Stimulated activated CD8-positive, alpha-beta memory T cell treated with anti-CD3 and anti-CD28 coated beads, Interleukin-4, amount 100 ng/mL, for 1 hour (primary cell): ENCODE measurements at places on chromosomes 12 and 14.

GRCh38 chr12:124020514-124020949 lies 47.5 kb downstream of the ZNF664 start:
- no peak for DNase-seq

GRCh38 chr12:121079736-121080272 lies 40.8 kb upstream of the OASL start:
- no peak for DNase-seq

- DNase-seq, result no peak
Observed at GRCh38 chr14:102058961-102059360, 27.9 kb downstream of the HSP90AA1 start.

DNA sequence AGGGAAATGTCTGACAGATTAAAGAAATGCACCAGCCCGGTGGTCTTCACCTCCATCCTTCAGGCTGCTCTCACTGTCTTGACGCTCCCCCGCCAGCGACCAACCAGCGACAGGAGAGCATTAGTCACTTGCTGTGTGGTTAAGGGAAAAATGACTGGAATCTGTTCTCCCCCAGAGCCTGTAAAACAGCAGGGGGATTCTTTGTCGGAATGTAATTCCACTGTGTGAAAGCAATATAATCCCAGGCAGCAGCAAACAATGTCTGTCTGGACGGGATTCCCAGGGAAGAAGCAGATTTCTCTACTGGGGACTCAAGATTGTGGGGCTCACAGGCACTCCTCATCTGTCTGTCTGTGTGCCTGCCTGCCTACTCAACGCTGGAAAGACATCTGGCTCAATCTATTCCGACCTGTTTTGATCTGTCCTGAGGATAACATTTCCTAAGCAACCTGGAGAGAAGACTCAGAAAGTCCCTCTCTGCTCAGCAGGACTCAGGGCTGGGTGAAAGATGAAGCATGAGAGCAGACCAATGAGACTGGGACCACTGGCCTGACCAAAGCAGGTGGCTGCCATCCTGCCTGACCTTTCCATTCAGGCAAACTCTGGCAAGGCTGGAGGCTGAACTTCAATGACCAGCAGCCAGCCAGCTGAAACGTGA lies 54.6 kb downstream of the NUAK1 start:
- DNase-seq, result no peak

- DNase-seq, result no peak
Observed at GRCh38 chr12:75944905-75945432, 86.6 kb downstream of the PHLDA1 start.

- DNase-seq, result no peak
Observed at GRCh38 chr12:82963956-82964355, 277.2 kb downstream of the TMTC2 start.

DNA sequence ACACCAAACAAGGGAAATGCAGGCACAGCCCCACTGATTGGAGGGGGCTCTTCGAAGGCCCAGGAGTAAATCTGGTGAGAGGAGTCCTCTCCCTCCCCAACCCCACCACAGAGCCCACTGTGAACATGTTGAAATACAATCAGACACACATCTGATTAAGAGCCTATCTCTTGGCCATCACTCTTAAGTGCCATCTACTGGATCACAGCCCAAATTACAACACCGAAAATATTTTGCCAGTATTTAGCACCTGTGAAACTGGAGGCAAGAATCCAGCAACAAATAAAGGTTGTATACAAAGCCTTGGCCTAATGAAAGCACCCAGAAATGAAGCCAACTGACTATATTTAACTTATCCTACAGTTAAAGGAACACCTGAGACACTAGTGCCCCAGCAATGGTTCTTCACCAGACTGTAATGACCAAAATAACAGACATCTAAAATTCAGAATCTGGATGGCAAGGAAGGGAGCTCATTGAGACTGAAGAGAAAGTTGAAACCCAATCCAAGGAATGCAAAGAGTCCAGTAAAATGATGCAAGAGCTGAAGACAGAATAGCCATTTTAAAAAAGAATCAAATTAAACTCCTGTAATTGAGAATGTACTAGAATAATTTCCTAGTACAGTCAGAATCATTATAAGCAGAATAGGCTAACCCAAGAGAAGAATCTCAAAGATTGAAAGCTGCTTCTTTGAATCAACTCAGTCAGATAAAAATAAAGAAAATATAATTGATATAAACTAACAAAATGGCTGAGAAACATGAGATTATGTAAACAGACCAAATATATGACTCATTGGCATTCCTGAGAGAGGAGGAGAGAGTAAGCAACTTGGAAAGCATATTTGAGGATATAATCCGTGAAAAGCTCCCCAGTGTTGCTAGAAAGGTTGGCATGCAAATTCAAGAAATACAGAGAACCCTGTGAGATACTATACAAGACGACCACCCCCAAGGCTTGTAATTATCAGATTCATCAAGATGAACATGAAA lies 1117.0 kb downstream of the FLRT2 start:
- DNase-seq, result no peak

- no peak for DNase-seq
Observed at GRCh38 chr12:91276509-91276908, 93.9 kb upstream of the DCN start.

DNA sequence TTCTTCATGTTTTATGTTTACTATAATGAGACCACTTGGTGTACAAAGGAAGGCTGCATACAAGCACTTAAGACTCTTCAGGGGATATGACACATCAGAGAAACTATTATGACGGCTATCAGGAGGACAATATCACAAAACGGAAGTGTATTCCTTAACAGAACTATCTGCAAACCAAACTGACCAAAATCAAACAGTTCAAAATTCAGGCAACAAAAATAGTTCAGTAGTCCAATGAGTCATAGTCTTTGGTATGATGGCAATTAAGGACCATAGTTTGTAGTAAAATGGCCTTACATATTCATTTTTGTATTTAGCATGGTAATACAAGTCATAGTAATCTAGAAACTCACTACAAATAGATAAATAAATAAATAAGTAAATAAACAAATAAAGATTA lies 1638.7 kb upstream of the SEL1L start:
- no peak for DNase-seq

DNA sequence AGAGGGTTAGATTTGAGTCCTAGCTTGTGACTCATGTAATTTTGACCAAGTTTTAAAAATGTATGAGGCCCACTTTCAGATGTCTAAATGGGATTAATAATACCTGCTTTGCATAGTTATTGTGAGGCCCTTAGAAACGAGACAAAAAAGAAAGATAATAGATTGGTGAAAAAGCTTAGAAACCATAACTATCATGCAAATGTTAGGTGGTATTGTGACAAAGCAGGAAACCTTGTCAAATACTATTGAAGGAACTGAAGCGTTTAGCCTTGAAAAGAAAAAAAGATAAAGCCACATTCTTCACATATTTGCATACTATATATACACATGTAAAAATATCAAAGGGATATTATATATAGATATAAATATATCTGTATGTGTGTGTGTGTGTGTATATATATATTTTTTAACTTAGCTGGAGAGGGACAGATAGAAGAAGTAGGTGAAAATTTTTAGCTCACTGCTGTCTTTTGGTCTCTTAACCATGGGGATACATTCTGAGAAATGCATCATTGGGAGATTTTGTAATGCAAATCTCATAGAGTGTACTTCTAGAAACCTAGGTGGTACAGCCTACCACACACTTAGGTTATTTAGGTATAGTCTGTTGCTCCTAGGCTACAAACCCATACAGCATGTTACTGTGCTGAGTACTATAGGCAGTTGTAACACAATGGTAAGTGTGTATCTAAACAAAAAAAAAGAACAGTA lies 270.3 kb downstream of the CCDC91 start:
- DNase-seq, result no peak

GRCh38 chr14:52835122-52835903 lies 43.9 kb upstream of the GNPNAT1 start:
- no peak for DNase-seq

- DNase-seq, result no peak
Observed at GRCh38 chr12:53994009-53994263, 6.0 kb upstream of the HOXC9 start.

DNA sequence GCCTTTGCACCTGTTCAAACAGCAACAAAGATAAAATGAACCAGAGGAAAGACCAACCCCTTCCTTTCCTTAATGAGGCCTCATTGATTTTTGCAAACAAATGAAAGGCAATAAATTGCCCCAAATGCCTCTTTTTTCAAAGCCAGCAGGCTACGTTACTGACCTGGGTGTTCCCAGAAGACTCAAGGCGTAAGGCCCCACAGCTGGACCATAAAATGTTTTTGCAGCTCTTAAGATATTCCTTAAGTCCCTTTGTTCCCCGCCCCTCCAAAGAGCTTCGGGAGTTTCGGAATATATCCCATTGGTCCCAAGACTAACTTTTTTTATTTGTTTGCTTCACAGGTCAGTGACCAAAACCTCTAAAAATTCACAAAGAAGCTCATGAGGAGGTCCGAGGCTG lies 462.9 kb upstream of the PRICKLE1 start:
- DNase-seq, result no peak

- DNase-seq, result no peak
Observed at GRCh38 chr14:47490766-47491165, 184.6 kb downstream of the MDGA2 start.

DNA sequence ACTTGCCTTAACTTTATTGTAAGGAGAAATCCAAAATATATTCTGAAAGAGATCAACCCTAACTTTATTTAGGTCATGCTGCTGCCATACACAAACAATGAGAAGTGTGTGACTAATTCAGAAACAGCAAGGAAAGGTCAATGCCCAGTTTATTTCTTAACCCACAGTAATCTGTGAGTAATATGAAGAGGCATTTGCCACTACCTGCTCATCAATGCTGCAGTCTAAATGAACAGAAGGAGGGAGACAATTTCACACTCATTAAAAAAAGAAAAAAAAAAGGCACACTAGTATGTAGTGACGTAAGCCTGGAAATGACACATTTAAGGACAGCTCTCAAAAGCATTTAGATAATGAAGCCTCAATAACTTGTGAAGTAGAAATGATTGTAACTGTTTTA lies 90.5 kb upstream of the FOXN3 start:
- no peak for DNase-seq

DNA sequence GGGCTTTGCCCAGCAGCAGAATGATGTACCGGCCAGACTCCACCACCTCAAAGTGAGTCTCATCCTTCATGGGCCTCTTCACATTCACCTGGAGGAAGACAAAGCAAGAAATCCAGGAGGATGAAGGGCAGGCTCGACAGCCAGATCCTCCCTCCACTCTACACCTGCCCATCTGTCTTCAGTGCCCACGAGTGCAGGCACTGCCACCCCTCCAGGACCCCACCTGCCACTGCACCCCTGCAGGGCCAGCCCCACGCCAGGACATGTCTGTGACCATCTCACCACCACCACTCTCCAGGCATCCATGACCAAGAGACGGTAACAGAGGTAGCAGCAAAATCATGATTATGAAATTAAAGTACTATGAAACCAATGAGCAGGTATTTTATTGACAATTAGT lies 84.3 kb upstream of the ANO2 start:
- DNase-seq, result no peak

DNA sequence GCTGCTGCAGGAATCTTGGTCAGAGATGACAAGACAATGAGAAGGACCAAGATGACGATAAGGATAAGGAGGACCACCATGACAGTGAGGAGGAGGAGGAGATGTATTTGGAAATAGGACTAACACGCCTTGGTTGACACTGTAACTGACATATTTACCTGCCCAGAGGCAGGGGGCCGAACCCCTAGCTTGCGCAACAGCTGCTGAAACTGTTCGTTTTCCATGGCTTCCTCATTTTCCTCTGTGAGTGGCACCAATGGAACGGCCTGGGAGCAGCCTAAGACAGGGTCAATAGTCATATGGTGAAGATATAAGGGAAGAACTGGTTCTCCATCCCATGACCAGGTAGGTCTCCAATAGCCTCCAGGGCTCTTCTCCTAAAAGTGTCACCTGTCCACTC lies 28.8 kb downstream of the TIMELESS start:
- no peak for DNase-seq

DNA sequence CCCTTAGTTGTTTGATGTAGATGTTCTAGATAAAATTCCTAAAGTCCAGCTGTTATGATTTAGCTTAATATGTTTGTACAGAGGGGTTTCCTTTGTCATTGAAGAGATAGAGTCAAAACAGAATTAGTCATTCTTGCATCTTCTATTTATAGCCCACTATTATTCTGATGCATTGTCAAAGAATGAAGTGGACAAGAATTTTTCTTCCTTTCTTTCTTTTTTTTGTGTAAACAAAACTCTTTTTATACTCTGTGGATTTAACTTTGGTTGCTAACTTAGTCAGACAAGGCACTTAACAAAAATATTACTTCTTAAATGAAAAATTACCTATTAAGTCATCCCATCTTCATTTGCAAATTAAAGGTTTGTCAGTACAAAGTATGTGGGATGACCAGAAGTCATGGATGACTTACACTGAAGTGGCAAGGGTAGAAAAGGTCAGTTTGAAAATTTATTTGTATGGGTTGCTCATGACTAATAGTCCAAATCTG lies 215.6 kb upstream of the DDHD1 start:
- DNase-seq, result no peak

GRCh38 chr14:36167431-36167830 lies 9.1 kb downstream of the PTCSC3 start:
- no peak for DNase-seq

DNA sequence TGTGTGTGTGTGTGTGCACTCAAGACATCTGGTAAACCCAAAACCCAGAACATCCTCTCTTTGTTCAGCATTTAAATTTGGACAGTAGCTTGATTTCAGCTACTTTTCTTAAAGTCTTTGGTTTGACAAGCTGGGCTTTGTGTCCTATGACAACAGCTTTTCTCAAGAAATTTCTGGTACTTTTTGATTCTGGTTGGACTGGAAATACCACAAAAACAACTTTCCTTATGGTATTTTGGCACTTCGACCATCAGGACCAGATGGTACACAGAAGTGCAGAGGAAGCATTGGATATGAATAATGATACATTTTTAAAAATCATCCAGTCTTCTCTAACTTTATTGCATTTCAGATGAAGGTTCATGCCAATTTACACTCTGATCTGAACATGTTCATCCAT lies 286.6 kb upstream of the FLRT2 start:
- no peak for DNase-seq

DNA sequence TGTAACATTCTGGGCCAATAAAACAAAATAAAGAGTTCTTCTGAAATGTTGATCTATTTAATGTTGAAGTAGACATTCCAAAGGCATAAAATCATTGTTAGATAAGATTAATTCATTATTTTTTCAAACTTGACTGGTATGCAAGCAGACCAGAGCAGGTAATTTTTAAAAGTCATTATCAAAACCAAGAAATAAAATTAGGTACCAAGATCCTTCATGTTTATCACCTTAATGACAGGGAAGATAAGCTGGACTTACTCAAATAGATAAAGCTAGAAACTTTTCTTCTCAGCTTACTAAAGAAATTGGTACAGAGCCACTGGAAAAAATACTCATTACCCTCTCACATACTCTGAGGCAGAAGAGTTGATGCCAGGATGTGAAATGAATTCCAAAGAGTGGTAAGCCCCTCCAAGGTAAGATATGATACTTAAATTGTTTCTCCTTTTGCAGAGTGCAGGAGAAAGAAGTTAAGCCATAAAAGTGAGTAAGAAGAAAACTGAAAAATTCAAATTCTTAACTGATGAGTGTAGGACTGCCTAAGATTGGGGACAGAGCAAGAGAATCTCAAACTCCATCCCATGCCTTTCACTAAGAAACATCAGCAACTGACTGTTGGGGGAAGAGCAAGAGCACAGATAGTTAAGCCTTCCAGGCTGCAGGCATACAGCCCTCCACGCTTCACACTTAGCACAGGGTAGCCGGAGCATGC lies 111.9 kb downstream of the SLC41A2 start:
- DNase-seq, result no peak
